ENCODE measurements at places on chromosomes 3 and 15. TPM values are rescaled to one million over a fixed set of nuclear protein-coding genes. Genes with fewer than 3 reads are reported as not detected.

DNA sequence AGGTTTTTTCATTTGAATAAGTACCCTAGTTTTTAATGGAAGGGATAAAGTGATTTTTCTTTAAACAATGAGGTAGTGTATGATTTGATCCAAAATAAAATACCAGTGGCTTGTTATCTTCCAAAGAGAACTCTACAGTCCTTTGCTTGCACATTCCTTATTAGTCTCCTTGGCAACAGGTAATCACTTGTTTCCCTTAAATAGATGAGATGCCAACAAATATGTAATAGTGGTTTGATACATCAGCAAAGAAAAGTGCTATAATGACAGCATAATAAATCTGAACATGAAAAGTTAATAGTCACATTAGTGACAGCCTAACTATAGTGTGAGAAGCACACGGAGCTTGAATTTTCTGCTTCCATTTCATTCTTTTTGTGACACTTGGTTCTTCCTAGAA, 360.2 kb downstream of the ZNF385D start:
- DNase-seq = no peak

DNA sequence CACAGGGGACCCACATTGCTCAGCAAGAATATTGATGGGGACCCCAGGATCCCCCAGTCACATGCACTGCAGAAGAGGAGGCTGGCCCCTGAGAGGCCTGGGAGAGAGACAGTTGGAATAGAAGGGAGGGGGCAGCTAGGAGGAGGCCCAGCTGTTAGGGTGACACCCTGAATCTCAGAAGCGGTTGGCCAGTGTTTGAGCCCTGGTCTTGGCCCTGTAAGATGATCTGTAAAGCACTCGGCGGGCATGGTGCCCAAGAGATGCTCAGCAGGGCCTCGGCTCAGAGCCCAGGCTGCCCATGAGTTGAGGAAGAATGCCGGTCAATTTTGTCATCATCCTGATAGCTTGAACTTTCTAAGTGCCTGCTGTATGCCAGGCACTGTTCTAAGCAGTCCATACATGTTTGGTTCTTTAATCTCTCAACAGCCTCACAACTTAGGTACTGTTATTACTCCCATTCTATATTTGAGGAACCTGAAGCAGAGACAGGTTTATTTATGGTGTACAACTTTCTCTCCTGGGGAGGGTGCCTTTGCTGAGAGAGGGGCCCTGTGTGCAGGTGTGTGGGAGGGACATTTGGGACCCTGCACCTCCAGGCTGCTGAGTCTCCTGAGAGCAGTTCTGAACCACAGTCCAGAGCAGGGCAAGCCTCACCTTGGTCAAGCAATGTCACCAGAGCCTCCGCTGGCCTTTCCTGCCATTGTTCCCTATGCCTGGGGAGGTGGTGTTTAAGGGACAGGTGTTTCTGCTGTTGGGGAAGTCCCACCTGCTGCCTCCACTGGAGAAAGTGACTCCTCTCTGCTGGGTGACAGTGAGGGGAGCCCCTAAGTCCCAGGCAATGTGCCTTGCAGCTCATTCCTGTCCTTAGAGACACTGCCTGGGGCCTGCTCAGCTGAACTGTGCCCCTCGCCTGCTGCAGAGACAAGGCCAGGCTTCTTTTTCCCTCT, 26.0 kb downstream of the SLC6A6 start:
- DNase-seq = no peak

GRCh38 chr3:23153436-23153835, 49.7 kb upstream of the UBE2E2 start:
- no peak for DNase-seq

- DNase-seq = no peak
Measured at GRCh38 chr3:20739814-20740213, 553.8 kb upstream of the SGO1 start.

DNA sequence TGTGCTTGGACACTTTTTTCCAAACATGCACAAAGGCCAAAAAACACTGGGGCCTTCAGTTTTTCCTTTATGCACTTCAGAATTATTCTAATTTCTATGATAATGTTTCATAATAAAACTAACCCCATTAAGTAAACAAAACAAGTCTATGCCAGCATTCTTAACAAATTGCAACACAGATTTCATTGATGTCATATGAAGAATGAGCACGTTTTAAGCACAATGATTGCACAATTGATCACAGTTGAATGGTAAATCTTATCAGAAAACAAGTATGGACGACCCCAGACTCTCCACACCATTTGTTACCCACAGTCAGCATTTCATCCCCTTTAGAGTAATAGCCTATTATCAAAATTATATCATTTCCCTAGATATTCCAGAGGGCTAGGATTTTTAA, 46.7 kb upstream of the PROK2 start:
- DNase-seq = no peak

DNA sequence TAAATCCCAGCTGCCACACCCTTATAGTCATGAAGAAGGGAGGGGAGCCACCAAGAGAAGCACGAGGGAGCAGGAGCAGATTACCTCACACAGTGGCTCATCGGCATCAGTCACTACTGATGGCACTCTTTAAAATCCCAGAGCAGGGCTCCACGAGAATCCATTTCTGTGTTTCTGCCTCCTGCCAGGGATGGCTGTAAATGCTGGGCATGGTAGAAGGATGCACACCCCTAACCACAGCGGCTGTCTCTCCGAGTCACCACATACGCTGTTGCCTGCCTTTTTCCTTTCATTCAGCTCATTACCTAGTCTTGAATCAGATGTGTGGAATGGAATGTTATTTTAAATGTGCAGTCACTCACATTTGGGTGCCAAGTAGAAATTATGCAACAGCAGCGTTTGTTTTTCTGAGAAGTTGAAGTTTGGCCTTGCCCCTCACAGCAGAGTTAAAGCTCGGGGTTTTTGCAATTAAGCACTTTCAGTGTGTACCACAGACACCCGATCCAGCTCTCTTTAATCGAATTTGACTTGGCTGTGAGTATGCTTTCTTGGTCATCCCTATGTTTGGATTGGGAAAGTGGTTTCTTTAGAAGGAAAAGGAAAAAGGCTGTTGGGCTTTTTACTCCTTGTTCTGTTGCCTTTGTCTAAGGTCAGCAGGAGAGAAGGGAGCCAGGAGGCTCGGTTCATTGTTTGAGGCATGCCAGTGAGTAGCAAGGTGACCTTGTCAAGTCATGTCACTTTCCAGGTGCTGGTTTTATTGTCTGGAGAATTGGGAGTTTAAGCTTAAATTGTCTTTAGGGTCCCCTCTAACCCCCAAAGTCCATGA, 284.2 kb upstream of the TPM1 start:
- DNase-seq = no peak

- DNase-seq = no peak
Measured at GRCh38 chr15:47582233-47582632, 135.1 kb upstream of the SEMA6D start.

- no peak for DNase-seq
Measured at GRCh38 chr3:43627360-43627759, 5.5 kb upstream of the ANO10 start.

DNA sequence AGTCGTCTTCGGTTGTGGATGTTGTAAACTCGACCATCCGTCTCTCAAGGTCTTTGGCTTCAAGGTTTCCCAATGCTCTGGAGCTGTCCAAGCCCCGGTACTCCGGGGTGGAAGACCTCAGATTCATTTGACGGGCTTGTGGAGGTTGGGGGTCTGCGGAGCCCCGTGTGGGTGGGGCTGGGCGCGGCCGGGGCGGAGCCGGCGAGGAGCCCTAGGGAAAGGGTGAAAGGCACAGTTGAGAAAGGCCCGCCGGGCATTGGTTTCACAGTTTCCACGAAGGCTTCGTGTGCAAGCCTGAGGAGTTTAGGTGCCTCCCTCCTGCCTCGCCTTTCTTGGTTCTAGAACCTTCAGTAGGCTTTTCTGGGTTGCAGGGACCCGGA, 360 bp upstream of the MGA start:
- no peak for DNase-seq

- DNase-seq = no peak
Measured at GRCh38 chr15:56608993-56609392, 124.3 kb downstream of the ZNF280D start.

FRMD5 gene
- total RNA-seq = 69.1 TPM

PRC1 gene
- total RNA-seq = 3.1 TPM

C3orf62 gene
- 2.9 TPM for total RNA-seq

B4GALT4 gene
- total RNA-seq = 13.2 TPM

Measured in cardiac septum (tissue), 1 donor.